ENCODE measurements at places on chromosomes 3 and 15.

- DNase-seq, result no peak
Measured at GRCh38 chr3:129226374-129226773, 23.0 kb upstream of the COPG1 start.

GRCh38 chr15:61798631-61799030 lies 261.6 kb downstream of the VPS13C start:
- DNase-seq, result no peak

DNA sequence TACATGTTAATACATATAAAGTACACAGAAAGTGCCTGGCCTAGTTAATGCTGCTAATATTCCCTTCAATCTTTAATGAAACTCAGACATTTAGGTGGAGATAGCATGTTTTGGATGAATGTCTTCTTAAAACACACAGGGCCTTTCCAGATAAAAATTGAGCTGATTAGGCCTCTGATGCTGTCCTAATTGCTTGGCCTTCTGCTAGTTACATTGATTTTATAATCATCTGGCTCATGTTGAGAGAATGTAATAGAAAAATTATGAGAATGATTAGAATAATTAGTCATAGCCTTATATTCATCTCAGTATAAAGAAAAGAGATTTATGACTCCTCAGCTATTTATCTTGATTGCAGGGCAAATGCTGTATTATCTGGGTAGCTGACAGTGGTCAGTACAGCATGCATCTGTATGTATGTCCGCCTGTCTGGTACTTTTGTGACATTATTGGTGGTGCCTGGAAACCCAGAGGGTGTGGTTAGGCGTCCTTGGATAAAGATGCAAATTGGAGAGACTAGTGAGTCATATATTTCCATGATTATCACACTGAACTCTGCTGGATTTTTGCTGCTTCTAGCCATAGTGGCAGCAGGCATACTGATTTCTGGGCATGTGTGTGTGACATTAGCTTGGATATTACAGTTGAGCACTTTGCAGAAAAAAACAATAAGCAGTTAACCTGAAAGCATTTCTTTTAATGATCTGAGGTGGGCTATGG lies 120.8 kb downstream of the FEZF2 start:
- no peak for DNase-seq

DNA sequence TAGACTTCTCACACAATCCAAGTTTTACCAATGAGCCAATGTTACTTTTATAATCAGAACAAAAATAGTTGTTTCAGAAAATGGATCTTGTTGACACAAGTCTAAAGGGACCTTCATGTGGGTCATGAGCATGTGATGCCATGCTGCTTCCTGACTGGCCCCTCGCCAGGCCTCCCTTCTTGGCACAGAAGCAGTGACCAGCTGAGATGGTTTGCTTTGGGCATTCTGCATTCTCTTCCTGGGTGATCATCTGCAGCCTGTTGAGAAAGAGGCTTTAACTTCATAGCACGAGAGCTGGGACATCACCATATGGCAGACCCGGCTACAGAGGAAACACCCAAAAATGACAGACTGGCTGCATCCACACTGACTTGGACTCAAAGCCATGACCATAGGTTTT lies 45.7 kb downstream of the TGM4 start:
- no peak for DNase-seq

DNA sequence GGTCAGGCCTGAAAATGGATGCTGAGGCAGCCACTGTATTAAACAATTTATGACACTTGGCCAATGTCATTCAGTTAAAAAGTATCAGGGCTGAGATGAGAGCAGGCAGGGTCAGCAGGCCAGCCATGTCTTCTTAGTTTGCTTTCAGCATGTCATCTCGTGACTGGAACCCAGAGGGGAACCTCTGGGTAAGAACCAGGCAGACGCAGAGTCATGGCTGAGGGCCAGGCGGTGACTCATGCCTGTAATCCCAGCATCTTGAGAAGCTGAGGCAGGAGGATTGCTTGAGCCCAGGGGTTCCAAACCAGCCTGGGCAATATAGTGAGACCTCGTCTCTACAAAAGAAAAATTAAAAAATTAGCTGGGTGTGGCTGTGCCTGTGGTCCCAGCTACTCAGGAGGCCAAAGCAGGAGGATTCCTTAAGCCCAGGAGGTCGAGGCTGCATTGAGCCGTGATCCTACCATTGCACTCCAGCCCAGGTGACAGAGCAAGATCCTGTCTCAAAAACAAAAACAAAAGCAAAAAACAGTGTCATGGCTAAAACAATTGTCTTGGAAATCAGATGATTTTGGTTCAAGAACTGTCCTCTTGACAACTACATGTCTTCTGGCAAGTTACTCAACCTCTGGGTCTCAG lies 11.7 kb downstream of the BCL2L10 start:
- DNase-seq, result no peak

DNA sequence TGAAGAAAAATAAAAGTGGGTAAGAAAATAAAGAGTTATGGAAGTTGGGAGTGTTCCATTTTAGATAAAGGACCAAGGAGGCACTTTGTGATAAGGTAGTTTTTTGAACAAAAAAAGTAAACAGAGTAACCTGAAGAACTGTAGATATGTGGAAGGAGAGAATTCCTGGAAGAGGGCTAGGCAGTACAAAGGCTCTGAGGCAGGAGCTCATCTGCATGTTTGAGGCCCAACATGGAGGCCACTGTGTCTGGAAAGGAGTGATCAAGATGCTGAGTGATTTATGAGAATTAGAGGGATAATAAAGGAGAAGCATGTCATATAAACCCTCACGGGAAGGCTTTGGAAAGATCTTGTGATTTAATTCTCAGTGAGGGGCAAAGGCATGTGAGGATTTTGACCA lies 126.5 kb downstream of the DTWD1 start:
- DNase-seq, result no peak
